Endodermal cell (in vitro differentiated cells): ENCODE measurements at places on chromosomes 6 and 20.

DNA sequence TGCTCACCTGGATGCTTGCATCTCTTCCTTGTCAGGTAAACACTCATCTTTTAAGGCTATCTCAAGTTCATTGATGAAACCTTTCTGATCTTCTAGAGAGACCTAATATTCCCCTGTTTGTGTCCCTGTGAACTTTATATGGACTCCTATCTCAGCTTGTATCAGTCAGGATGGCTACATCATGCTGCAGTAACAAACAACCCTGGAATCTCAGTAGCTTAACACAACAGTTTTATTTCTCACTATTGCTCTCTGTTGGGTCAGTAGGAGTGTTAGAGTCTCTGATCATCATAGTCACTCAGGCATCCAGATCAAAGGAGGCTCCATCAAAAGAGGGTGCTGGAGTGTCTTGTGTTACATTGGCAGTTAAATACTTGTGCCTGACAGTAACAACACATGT is 12.2 kb upstream of the C2 start:
- H3K4me1 ChIP-seq: no peaks in the 10 kb centered on the region
- H3K27ac ChIP-seq: no peak overlapping the region
- H3K27me3 ChIP-seq: no peaks in the 10 kb centered on the region
- no peaks in the 10 kb centered on the region for H3K36me3 ChIP-seq

DNA sequence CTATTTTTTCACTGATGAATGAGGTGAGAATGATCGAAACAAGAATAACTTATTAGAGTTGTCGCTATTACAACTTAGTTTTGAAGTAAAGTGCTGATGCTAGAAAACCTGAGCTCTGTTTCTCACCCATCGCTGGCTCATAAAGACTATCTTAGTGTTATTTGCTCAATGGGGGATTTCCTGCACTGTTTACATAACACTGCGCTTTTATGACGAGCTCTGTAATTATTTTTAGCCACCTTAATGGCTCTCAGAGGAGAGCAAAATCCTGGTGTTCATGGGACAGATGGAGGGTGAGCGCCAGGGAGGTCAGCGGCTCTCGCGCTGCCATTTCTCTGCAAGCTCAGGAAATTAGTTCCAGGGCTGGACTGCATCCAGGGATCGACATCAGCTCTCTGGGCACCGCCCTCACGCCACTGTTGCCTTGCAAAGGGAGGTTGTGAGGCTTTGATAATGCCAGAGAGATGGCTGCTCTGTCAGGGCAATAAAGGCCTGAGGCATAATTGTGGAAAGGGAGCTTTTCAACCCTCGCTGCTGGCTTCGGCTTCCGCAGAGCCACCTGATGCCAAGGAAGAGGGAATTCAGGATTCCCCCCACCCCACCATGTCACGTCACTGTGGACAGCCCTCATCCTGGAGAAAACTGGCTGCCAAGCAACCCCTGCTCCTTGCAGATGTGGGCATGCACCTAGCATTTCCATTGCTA is 72.0 kb downstream of the DACT2 start:
- no peak overlapping the region for H3K4me3 ChIP-seq
- no peak overlapping the region for H3K27ac ChIP-seq
- H3K4me1 ChIP-seq: no peaks in the 10 kb centered on the region
- no peaks in the 10 kb centered on the region for H3K27me3 ChIP-seq
- H3K36me3 ChIP-seq: no peaks in the 10 kb centered on the region

DNA sequence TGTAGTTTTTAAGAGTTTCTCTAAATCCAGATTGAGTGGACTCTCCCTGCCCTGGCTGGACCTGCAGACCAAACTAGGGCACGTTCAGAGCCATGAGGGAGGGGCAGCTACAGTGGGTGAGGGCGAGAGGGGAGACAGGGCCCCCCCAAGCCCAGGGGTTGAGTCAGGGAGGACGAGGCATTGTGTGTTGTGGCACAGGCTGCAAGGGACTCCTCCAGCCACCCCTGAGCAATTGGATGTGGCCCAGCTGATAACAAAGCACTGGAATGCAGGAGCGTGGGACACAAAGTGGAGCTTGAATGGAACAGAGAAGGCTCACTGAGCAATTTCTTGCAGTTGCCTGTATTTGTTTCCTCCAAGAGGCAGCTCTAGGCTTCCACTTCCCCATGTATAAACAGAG is 43.5 kb upstream of the MYL9 start:
- H3K4me1 ChIP-seq: no peaks in the 10 kb centered on the region
- no peaks in the 10 kb centered on the region for H3K27me3 ChIP-seq
- peak overlapping the region; percentile 67 for H3K27ac ChIP-seq
- DNase-seq: no peak
- peaks cover 68% of the 10 kb centered on the region for H3K36me3 ChIP-seq

GRCh38 chr6:45563041-45563440 is 185.3 kb upstream of the SUPT3H start:
- H3K27ac ChIP-seq: no peak overlapping the region
- peaks cover 2% of the 10 kb centered on the region for H3K4me1 ChIP-seq
- DNase-seq: no peak
- H3K36me3 ChIP-seq: no peaks in the 10 kb centered on the region

DNA sequence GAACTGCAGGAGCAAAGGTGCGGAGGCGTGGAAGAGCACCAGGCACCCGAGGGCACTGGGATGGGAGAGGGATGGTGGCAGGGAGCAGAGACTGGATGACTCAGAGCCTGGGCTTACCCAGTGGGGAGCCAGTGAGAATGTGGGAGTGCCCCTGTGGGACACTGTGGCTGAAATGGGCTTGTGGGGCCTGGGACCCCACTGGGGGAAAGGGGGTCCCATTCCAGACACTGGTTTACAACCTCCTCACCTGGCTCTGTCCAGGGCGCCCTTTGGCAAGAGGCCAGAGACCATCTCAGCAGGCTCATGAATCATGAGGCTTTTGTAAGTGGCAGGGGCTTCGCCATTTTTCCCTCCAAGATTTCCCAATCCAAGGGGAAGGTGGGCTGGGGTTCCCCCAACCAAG is 124.0 kb upstream of the MAFB start:
- peaks cover 3% of the 10 kb centered on the region for H3K4me1 ChIP-seq
- DNase-seq: peak; percentile 41
- peaks cover 6% of the 10 kb centered on the region for H3K27me3 ChIP-seq
- no peak overlapping the region for H3K4me3 ChIP-seq

GRCh38 chr6:43941174-43941573 is 171.2 kb downstream of the VEGFA start:
- H3K27me3 ChIP-seq: no peaks in the 10 kb centered on the region
- no peaks in the 10 kb centered on the region for H3K36me3 ChIP-seq
- no peak overlapping the region for H3K27ac ChIP-seq
- H3K4me1 ChIP-seq: peaks cover 14% of the 10 kb centered on the region

DNA sequence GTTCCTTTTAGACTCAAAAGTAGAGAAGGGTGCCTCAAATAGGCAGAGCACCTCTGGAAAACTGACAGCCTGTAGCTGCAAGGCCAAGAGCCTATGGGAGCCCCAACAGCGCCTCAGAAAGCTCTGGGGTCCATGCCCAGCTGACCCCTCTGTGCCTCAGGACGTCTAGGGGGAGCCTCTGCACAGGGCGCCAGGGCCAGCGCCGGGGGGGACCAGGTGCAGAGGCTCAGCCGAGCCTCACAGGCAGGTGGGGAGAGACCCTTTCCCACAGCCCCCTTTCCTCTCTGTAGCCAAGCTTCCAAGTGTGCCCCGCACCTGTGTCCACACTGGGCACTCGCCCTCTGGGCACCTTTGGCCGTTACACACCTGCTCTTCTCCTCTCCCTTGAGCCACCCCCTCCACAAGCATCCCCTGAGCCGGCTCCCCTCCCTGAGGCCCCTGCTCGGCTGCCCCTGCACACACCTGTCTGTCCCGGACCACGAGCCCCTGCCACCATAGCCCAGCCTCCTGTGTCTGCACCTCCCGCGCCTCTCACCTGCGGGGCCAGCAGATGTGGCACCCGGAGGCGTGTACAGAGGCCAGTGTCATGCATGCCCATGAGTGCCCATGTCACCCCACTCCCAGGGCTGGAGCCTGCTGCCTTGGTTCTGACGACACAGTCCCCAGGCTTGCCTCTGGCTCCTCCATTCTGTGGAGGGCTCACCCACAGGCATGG is 53.2 kb downstream of the GINS1 start:
- no peaks in the 10 kb centered on the region for H3K4me1 ChIP-seq
- DNase-seq: no peak
- no peak overlapping the region for H3K4me3 ChIP-seq
- H3K36me3 ChIP-seq: peaks cover 77% of the 10 kb centered on the region
- no peaks in the 10 kb centered on the region for H3K27me3 ChIP-seq
- no peak overlapping the region for H3K27ac ChIP-seq

- no peak overlapping the region for H3K27ac ChIP-seq
- peaks cover 35% of the 10 kb centered on the region for H3K36me3 ChIP-seq
- H3K4me3 ChIP-seq: no peak overlapping the region
- no peaks in the 10 kb centered on the region for H3K27me3 ChIP-seq
- no peak for DNase-seq
Observed at GRCh38 chr6:90199900-90200299, 96.7 kb downstream of the BACH2 start.

GRCh38 chr20:6180531-6180930 is 57.7 kb upstream of the FERMT1 start:
- H3K4me1 ChIP-seq: no peaks in the 10 kb centered on the region
- no peak for DNase-seq
- no peaks in the 10 kb centered on the region for H3K36me3 ChIP-seq
- H3K27me3 ChIP-seq: no peaks in the 10 kb centered on the region

GRCh38 chr6:157430834-157431233 is 49.8 kb downstream of the ZDHHC14 start:
- DNase-seq: no peak
- H3K27me3 ChIP-seq: no peaks in the 10 kb centered on the region
- H3K36me3 ChIP-seq: no peaks in the 10 kb centered on the region
- H3K4me1 ChIP-seq: no peaks in the 10 kb centered on the region
- H3K4me3 ChIP-seq: no peak overlapping the region
- H3K27ac ChIP-seq: no peak overlapping the region

GRCh38 chr6:52423448-52423847 is 3.3 kb downstream of the EFHC1 start:
- no peaks in the 10 kb centered on the region for H3K27me3 ChIP-seq
- no peak for DNase-seq
- H3K4me1 ChIP-seq: peaks cover 3% of the 10 kb centered on the region

DNA sequence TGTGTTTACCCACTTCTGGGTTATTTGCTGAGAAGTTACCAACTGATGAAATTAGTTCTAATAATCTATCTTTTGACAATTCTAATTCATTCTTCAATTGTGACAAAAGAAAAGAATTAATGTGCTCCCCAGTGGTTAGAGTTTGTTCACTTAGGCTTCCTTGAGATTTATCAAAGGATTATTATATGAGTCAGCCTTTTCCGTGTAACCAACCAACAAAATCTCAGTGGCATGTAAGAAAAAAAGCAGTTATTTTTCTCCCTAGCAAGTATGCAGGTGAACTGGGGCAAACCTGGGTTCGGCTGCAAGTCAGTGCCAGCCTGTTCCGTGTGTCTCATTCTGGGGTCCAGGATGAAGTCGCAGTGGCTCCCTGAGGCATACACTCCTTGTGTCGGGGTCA is 28.8 kb upstream of the HIVEP1 start:
- DNase-seq: no peak
- H3K36me3 ChIP-seq: no peaks in the 10 kb centered on the region
- H3K27me3 ChIP-seq: no peaks in the 10 kb centered on the region
- no peak overlapping the region for H3K4me3 ChIP-seq
- H3K4me1 ChIP-seq: no peaks in the 10 kb centered on the region

- H3K27ac ChIP-seq: no peak overlapping the region
- H3K4me3 ChIP-seq: no peak overlapping the region
- H3K4me1 ChIP-seq: no peaks in the 10 kb centered on the region
Observed at GRCh38 chr20:42402455-42402854, 784.3 kb upstream of the CHD6 start.

GRCh38 chr6:119647309-119647708 is 297.7 kb upstream of the MAN1A1 start:
- H3K36me3 ChIP-seq: no peaks in the 10 kb centered on the region
- no peak overlapping the region for H3K4me3 ChIP-seq
- DNase-seq: no peak
- no peaks in the 10 kb centered on the region for H3K27me3 ChIP-seq
- H3K4me1 ChIP-seq: no peaks in the 10 kb centered on the region
- no peak overlapping the region for H3K27ac ChIP-seq

DNA sequence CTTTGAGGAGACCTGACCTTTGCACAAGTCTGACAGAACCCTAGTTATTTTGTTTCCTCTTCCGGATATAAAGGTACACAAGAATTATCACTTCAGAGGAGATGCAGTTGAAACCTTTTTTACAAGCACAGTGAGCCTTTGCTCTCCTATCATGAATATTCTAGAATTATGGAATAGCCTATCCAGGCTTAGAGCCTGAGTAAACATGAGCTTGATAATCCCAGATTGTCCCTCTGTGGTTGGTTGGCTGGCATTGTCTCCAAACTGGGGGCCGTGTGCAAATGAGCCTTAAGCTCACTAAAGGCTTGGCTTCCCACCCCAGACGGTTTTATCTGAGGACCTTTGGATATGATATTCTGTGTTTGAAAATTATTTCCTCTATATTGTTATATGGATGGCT is 32.0 kb downstream of the BTBD3 start:
- H3K27me3 ChIP-seq: no peaks in the 10 kb centered on the region
- no peak overlapping the region for H3K4me3 ChIP-seq
- H3K4me1 ChIP-seq: no peaks in the 10 kb centered on the region
- H3K27ac ChIP-seq: no peak overlapping the region

- H3K4me1 ChIP-seq: peaks cover 9% of the 10 kb centered on the region
- H3K27ac ChIP-seq: no peak overlapping the region
- no peak for DNase-seq
- no peak overlapping the region for H3K4me3 ChIP-seq
- no peaks in the 10 kb centered on the region for H3K36me3 ChIP-seq
Observed at GRCh38 chr6:139522511-139523220, 148.2 kb upstream of the CITED2 start.

GRCh38 chr6:41836022-41836659 is 48.6 kb downstream of the TOMM6 start:
- H3K27me3 ChIP-seq: no peaks in the 10 kb centered on the region
- DNase-seq: no peak
- H3K4me1 ChIP-seq: no peaks in the 10 kb centered on the region
- H3K4me3 ChIP-seq: no peak overlapping the region
- no peak overlapping the region for H3K27ac ChIP-seq
- H3K36me3 ChIP-seq: no peaks in the 10 kb centered on the region

- H3K36me3 ChIP-seq: peaks cover 40% of the 10 kb centered on the region
- DNase-seq: peak; percentile 37
- no peaks in the 10 kb centered on the region for H3K4me1 ChIP-seq
- H3K27me3 ChIP-seq: no peaks in the 10 kb centered on the region
Observed at GRCh38 chr20:17609811-17610377, 40.0 kb downstream of the DSTN start.

DNA sequence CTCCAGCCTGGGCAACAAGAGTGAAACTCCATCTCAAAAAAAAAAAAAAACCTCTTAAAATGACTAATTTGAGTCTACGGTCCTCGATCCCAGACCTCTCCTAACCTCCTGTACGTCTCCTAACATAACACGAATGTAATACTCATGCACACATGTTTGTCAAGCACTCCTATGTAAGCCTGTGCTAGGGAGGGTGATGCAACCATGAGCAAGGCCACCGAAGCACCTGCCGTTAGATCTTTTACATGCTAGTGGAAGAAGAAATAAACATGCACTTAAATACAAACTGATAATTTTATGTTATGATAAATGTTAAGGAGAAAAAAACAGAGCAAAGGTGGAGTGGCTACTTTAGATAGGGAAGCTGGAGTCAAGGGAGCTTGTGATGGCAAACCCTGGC is 72.3 kb upstream of the BEND3 start:
- no peak overlapping the region for H3K27ac ChIP-seq
- DNase-seq: no peak
- no peaks in the 10 kb centered on the region for H3K27me3 ChIP-seq
- no peak overlapping the region for H3K4me3 ChIP-seq
- no peaks in the 10 kb centered on the region for H3K4me1 ChIP-seq

- peaks cover 18% of the 10 kb centered on the region for H3K4me1 ChIP-seq
- H3K27ac ChIP-seq: peak overlapping the region; percentile 86
- peak overlapping the region; percentile 67 for H3K4me3 ChIP-seq
Observed at GRCh38 chr6:37103169-37104039, 66.5 kb upstream of the PIM1 start.

- no peaks in the 10 kb centered on the region for H3K36me3 ChIP-seq
- DNase-seq: no peak
- H3K27me3 ChIP-seq: no peaks in the 10 kb centered on the region
- H3K27ac ChIP-seq: no peak overlapping the region
Observed at GRCh38 chr6:439641-440167, 48.2 kb downstream of the IRF4 start.
